H9 (cell line): ENCODE measurements at places on chromosomes 1 and 21. TPM values are rescaled to one million over a fixed set of nuclear protein-coding genes. Genes with fewer than 3 reads are reported as not detected.

DNA sequence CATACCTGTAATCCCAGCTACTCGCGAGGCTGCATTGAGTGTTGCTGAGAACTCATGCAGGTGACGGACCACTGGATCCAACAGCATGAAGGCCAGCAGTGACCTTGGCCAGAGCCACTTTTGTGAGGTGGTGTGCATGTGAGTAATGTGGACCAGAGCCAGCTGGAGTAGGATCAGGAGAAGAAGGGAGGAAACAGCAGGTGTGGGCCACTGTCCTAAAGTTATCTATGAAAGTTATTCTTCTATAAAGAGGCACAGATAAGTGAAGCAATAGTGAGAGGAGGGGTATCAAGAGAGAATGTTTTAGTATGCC lies 47.8 kb downstream of the TCP10L start:
- no peaks in the 10 kb centered on the region for H3K27me3 ChIP-seq
- no peaks in the 10 kb centered on the region; the same call in 1 of the 2 replicates for H3K4me1 ChIP-seq
- DNase-seq, result peak; percentile 10
- H3K4me3 ChIP-seq, result no peak overlapping the region
- H3K36me3 ChIP-seq, result no peaks in the 10 kb centered on the region

DNA sequence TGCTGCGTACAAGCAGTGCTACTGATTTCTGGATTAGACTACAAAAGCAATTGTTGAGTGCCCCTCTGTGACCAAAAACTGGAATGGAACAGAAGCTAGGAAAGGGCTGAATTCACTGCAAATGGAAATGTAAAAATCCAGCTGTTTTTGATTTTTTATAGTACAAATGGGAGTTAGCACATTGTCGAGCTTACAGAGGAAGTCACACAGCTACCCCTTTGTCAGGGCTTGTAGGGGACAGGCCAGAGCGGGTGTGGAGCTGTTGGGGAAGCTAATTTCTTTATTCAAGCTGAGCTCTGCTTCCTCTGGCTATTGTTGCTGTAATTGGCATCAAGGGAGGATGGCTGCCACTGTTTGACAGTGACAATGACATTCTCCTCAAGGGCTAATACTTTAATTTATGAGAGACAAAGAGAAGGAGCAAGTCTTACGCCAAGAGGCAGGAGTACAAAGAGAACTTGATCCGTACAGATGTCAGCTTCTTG lies 96.1 kb downstream of the SLC35F3 start:
- H3K4me1 ChIP-seq, result peaks cover 4% of the 10 kb centered on the region; the same call in 1 of the 2 replicates
- DNase-seq, result no peak
- no peaks in the 10 kb centered on the region for H3K27me3 ChIP-seq
- no peak overlapping the region for H3K4me3 ChIP-seq
- no peaks in the 10 kb centered on the region for H3K36me3 ChIP-seq

- no peak overlapping the region for H3K27ac ChIP-seq
- H3K36me3 ChIP-seq, result peaks cover 14% of the 10 kb centered on the region
- H3K27me3 ChIP-seq, result no peaks in the 10 kb centered on the region
- DNase-seq, result no peak
These were observed 181.5 kb upstream of the HMGB4 start for GRCh38 chr1:33682371-33682770.

GRCh38 chr1:234395297-234395696 lies 22.0 kb downstream of the COA6 start:
- no peak for DNase-seq
- H3K4me3 ChIP-seq, result no peak overlapping the region
- peaks cover 31% of the 10 kb centered on the region for H3K36me3 ChIP-seq

GRCh38 chr1:67264899-67265298 lies 42.8 kb upstream of the IL12RB2 start:
- no peak for DNase-seq
- no peak overlapping the region for H3K27ac ChIP-seq
- no peak overlapping the region for H3K4me3 ChIP-seq
- H3K27me3 ChIP-seq, result no peaks in the 10 kb centered on the region

DNA sequence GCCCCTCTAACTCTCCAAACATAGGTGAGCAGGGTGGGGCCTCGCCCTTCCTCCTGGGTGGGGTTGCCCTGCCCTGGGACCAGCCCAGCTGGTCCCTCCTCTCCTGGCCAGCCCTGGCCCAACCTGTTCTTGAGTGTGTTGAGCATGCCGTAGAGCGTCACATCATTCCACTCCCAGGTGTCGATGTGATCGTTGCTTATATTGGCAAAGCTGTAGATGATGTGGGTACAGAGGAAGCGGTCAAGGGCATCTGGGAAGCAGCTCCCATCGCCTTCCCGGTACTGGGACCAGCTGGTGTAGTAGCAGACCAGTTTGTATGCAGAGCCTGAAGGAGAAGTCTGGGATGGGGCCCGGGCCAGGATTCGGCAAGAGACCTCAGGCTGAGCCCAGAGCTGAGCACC lies 1.4 kb downstream of the CHI3L1 start:
- no peaks in the 10 kb centered on the region for H3K36me3 ChIP-seq
- no peaks in the 10 kb centered on the region for H3K27me3 ChIP-seq
- no peak for DNase-seq
- no peak overlapping the region for H3K4me3 ChIP-seq
- peaks cover 6% of the 10 kb centered on the region; the same call in 1 of the 2 replicates for H3K4me1 ChIP-seq
- H3K27ac ChIP-seq, result no peak overlapping the region

DNA sequence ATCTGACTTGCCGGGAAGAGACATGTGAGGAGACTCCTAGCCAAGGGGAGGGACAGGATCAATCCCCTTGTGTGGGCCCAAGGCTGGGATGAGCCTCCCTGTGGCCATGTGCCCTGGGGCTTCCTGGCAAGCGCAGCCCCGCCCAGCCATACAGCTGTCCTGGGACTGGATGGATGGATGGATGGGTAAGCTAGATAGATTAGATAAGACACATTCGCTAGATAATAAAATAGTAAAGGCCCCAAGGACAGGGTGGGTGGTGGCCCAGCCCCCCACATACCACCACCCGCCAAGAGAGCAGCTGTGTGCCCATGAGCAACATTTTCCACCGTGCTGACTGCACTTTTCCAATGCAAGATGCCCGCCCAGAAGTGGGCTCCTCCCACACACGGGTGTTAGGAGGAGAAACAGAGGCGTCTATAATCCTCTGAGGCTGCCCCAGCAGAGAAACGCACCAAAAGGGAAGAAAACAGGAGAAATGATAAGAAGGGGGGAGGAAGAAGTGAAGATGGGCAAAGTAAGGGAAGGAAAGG lies 25.1 kb downstream of the ZBTB17 start:
- H3K27me3 ChIP-seq, result no peaks in the 10 kb centered on the region
- no peak for DNase-seq
- H3K36me3 ChIP-seq, result peaks cover 13% of the 10 kb centered on the region
- H3K4me3 ChIP-seq, result peak overlapping the region; percentile 20; the same call in 1 of the 3 replicates
- H3K27ac ChIP-seq, result no peak overlapping the region
- peaks cover 8% of the 10 kb centered on the region; the same call in 1 of the 2 replicates for H3K4me1 ChIP-seq

- H3K27ac ChIP-seq, result no peak overlapping the region
- DNase-seq, result no peak
- peaks cover 24% of the 10 kb centered on the region; the same call in 2 of the 3 replicates for H3K36me3 ChIP-seq
- no peaks in the 10 kb centered on the region for H3K27me3 ChIP-seq
- 0 out of 2 replicates have a peak, but pooled peaks cover 2% of the 10 kb centered on the region for H3K4me1 ChIP-seq
These were observed 2.1 kb downstream of the PEX19 start for GRCh38 chr1:160282807-160283206.

GRCh38 chr1:151542710-151543129 lies 2.6 kb downstream of the TUFT1 start:
- no peak overlapping the region for H3K4me3 ChIP-seq
- no peaks in the 10 kb centered on the region; the same call in 1 of the 2 replicates for H3K27me3 ChIP-seq
- peaks cover 5% of the 10 kb centered on the region; the same call in 1 of the 2 replicates for H3K4me1 ChIP-seq
- DNase-seq, result no peak
- no peak overlapping the region for H3K27ac ChIP-seq

DNA sequence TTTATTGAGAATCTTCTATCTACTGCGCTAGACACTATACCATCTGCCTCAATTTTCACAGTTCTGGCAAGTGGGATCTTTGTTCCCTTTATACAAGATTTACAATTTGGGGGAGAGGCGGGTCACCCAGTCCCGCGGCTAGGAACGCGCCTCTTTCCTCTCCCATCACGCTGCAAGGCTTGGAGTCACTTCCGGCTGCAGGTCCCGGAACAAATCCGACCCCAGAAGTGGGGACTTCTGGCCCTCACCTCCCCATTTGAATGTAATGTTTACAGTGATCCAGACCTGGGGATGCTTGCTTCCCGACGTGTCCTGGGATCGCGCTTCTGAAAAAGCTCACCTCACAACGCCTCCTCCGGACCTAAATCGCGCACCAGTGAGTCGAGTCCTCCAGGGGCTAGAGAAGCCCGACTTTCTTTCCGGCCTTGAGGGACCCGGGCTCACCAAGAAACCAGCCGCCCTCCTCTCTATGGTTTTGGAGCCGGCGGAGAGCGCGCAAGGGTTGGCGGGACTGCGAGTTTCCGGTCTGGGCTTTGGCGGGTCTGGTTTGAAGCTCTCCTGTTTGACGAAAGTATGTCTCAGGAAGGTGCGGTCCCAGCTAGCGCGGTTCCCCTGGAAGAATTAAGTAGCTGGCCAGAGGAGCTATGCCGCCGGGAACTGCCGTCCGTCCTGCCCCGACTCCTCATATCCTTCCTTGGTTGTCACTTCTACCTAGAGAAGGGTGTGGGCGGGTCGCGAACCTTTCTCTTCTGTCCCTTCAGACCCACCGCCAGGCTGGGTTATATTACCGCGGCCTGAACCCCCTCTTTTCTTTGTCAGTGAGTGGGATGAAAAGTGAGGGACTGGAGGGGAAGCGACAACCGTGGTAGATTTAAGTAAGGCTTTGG lies at the start of gene METTL18:
TSS of gene METTL18 (minus strand) at position 378 of the 887 bp plus-strand sequence. CDS start 1,212 bp downstream, outside the sequence.
- H3K4me3 ChIP-seq, result peak within 1 kb of the TSS; percentile 99
- H3K27me3 ChIP-seq, result no peaks in the 10 kb centered on the region
- H3K27ac ChIP-seq, result peak within 1 kb of the TSS; percentile 80
- H3K4me1 ChIP-seq, result no peaks in the 10 kb centered on the region
- DNase-seq, result peak; percentile 95
- H3K36me3 ChIP-seq, result peaks cover 22% of the 10 kb centered on the region

DNA sequence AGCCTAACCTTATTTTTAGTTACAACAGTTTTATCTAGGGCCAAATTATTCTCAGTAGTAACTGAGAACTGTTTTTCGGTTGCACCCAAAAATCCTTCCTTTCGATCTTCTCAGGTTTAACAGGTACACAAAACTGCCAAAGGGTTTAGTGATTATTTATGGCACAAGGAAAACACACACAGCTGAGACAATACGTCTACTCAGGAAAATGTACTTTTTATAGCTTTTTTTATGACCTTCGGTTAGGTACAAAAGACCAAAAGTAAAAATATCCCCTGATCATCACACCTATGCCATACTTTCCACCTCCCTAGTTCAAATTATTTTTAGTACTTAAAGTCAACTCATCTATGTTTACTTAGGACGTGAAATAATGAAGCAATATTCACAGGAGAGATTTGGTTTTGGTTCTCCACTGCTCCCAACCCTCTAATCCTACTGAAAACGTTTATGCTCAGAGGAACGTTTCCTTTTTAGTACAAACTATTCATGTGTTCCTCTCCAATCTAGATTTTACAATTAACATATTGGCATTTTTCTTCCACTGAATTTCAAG lies 48.7 kb downstream of the TTLL7 start:
- no peaks in the 10 kb centered on the region for H3K4me1 ChIP-seq
- no peak overlapping the region for H3K4me3 ChIP-seq
- H3K27ac ChIP-seq, result no peak overlapping the region
- DNase-seq, result no peak
- no peaks in the 10 kb centered on the region for H3K27me3 ChIP-seq

- H3K27ac ChIP-seq, result no peak overlapping the region
- no peak for DNase-seq
- no peaks in the 10 kb centered on the region for H3K27me3 ChIP-seq
- H3K4me1 ChIP-seq, result no peaks in the 10 kb centered on the region
- no peak overlapping the region for H3K4me3 ChIP-seq
- H3K36me3 ChIP-seq, result no peaks in the 10 kb centered on the region
These were observed 117.6 kb downstream of the NME7 start for GRCh38 chr1:169250022-169250421.

- no peaks in the 10 kb centered on the region for H3K36me3 ChIP-seq
- no peak overlapping the region for H3K4me3 ChIP-seq
- no peak overlapping the region for H3K27ac ChIP-seq
- no peaks in the 10 kb centered on the region for H3K27me3 ChIP-seq
- no peak for DNase-seq
These were observed 30.8 kb downstream of the DDR2 start for GRCh38 chr1:162663086-162663485.

Gene ITLN2
- 2.4 and 2.9 TPM in 2 replicates for total RNA-seq

Gene ADAM30
- not detected in 2 replicates for total RNA-seq
